ENCODE measurements at places on chromosomes 5 and 9. TPM values are rescaled to one million over a fixed set of nuclear protein-coding genes. Genes with fewer than 3 reads are reported as not detected.

The KLF4 gene
- total RNA-seq = 3.6 TPM

DNA sequence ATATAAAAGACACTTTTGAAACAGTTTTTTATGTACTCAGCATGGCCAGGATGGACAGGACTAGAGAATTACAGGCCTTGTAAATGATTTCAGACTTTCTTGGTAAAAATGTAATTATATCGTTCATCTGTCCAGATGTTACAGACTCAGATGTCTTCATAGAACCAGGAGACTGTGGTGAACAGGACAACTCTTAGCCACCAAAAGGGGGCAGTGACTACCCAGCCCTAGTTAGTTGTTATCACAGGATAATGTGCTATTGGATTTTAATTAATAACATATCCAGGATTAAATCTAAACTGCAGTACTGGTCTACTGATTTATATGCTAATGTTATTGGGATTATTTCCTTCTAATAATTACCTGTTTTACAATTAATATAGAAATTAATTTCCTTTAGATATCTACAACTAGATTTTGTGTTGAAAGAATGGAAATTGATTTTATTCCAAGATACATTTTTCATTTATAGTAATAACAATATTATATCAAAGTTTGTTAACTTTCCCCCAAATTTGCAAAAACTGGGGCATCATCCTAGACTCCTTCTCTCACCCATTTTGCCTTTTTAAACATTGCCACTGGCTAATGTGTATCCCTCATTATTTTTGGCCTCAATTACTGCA is 99.4 kb downstream of the MTREX start:
- peak; percentile 65 for DNase-seq

The P4HA2 gene
- total RNA-seq = 66.3 TPM

GRCh38 chr5:76625087-76625815 is 2.0 kb upstream of the F2RL2 start:
- no peak for DNase-seq

DNA sequence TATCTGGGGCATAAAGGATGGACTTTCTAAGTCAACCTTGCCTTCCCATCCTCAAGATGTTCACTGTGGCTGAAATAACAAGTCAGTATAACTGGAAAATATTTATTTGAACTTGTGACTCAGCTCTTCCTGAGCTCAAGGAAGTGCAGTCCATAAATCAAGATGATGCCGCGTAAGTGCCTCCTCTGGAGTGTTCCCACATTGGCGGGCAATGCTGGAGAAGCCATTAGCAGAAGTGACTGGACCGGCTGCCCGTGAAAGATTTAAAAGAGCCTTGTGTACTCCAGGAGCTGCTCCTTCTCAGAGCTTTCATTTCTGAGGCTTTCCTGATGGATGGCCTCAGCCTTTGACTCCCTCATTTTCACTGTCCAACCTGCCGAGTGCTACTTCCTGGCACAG is 17.4 kb downstream of the TMOD1 start:
- no peak for DNase-seq

The CENPK gene
- total RNA-seq = 28.2 TPM

DNA sequence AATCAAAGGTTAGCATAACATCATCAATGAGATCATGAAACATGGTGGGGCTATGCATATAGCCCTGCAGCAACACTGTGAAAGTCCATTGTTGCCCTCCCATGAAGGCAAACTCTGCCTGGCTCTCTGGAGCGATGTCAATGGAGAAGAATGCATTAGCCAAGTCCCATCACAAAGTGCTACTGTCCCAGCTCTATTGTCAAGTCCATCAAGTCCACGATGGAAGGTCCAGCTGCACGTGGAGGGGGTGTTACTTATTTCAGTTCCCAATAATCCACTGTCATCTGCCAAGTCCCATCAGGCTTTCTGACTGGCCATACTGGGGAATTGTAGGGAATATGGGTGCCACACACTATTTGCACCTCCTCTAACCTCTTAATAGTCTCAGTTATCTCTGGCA is 10.8 kb downstream of the DMAC1 start:
- no peak for DNase-seq

The DMGDH gene
- not detected for total RNA-seq

DNA sequence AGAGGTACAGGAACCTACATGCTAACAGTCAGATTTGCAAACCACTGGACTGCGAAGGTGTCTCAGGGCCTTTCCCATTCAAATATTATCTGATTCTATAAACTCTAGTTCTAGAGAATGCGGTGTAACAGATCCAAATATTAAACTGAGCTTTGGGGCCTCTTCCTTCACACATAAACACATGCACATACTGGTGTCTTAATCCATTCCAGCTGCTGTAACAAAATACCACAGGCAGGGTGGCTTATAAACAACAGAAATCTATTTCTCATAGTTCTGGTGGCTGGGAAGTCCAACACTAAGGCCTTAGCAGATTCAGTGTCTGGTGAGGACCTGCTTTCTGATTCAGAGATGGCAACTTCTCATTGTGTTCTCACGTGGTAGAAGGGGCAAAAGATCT is 30.2 kb downstream of the RETREG1 start:
- no peak for DNase-seq

The LECT2 gene
- total RNA-seq = not detected

DNA sequence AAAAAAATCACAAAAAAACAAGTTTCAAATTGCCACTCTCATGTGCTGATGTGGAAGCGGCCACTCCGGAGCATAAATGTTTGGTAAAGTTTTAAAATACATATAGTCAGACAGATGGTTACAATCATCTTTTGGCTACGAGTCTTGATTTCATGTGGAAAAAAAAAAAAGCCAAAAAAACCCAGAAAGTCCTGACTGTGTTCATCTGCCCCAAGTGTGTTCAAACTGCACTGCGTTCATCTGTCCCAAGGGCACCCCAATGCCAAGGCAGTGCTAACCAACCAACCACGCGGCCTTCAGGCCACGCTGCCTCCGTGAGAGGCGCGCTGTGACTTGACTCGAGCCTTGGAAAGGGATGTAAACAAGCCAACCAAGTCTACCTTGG is 127.1 kb downstream of the MYO10 start:
- no peak for DNase-seq

GRCh38 chr9:113601656-113602055 is 138.1 kb downstream of the RGS3 start:
- no peak for DNase-seq

DNA sequence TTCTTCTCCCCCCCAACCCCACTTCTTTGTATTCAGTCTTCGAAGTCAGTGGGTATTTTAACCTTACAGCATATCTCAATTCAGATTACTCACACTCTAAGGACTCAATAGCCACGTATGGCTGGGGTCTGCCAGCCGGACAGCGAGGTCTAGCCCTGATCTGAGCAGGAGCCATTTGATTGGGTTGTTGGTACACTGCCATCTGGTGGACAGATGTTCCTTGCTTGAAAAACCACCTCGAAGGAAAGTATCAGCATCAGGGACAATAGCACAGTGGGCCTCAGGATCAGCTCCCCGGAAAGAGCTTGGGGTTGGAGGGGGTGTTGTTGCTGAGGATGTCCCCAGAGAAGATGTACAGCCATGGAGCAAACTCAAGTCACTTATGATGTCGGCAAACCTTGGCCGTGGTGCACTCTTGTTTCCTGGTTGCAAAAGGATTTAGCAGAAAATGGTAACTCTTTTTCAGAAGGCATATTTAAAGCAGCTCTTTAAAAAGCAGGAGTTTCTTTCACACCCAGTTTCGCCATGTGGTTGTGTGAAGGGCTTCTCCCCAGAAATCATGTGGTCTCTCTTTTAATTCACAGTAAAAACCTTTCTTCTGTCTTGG is 31.7 kb upstream of the KCNMB1 start:
- peak; percentile 80 for DNase-seq

GRCh38 chr5:120150770-120151169 is 313.3 kb upstream of the PRR16 start:
- no peak for DNase-seq

The ACOT12 gene
- total RNA-seq = 8.5 TPM

- no peak for DNase-seq
Observed at GRCh38 chr9:134636149-134636507, 5.5 kb upstream of the COL5A1 start.

The ENTPD2 gene
- total RNA-seq = not detected

The NKD2 gene
- 1.9 TPM for total RNA-seq

The SPINK6 gene
- 0.61 TPM for total RNA-seq

DNA sequence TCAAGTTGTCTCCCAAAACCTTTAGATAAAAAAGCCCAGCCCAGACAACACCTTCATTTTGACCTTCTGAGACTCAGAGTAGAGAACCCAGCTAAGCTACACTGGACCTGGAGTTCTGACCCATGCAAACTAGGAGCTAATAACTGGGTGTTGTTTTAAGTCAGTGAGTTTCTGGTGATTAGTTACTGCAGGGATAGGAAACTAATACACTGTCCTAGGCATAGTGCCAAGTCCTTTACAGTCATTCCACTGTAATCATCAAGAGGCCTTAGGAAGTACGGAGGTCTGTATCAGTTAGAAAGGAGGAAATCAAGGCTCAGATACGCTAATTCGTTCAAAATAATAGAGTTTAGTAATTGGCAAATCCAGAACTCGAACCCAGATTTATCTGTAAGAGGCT is 197.9 kb downstream of the KCTD16 start:
- no peak for DNase-seq

The SLC38A9 gene
- 44.0 TPM for total RNA-seq

The ENC1 gene
- 2.5 TPM for total RNA-seq
